ENCODE measurements at places on chromosomes 11 and 22.

GRCh38 chr22:46500201-46500600, 37.2 kb downstream of the CELSR1 start:
- DNase-seq = no peak

- DNase-seq = no peak
Measured at GRCh38 chr11:119880143-119880542, 151.1 kb upstream of the NECTIN1 start.

GRCh38 chr22:46661221-46661851, 41.1 kb downstream of the GRAMD4 start:
- DNase-seq = no peak

DNA sequence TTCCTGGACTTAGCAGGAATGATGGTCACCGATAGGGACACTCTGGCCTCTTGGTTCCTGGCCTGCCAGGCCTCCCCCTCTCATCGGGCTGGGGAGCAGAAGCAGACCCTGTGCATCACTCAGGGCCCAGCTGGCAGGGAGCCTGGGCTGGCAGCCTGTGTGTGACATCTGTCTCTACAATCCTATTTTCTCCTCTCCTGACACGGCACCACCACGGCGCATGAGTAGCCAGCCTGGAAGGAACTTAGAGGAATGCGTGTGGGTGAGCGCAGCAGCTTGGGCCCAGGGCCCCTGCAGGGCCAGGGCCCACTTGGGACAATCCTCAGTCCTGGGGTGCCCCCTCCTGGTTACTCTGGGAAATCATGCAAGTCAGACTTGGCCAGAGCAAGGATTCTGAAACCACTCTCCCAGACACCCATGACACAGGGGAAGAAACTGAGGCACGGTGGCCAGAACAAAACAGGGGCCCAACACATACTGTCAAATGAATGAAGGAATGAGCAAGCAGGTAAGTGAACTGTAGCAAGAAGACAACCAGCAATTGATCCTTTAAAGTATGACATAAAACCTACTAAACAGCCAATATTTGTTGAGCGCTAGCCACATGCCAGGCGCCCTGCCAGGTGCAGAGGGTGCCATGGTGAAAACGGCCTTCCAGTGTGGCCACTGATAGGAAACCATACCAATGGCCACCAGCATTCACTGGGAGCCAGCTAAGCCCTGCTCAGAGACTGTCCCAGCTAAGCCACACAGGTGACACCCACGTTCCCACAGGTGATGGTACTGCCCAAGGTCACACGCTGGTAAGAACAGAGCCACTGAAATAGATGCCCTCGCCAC, 13.3 kb downstream of the RSPH14 start:
- DNase-seq = peak; percentile 73

GRCh38 chr11:66904561-66904960, 47.7 kb downstream of the LRFN4 start:
- no peak for DNase-seq

- DNase-seq = no peak
Measured at GRCh38 chr11:102794382-102794781, 3.6 kb downstream of the MMP1 start.

- DNase-seq = no peak
Measured at GRCh38 chr11:127117231-127117739, 116.7 kb upstream of the KIRREL3 start.

- no peak for DNase-seq
Measured at GRCh38 chr11:120257346-120257745, 17.4 kb downstream of the POU2F3 start.

GRCh38 chr22:27226666-27227065, 569.3 kb downstream of the MIAT start:
- DNase-seq = no peak

DNA sequence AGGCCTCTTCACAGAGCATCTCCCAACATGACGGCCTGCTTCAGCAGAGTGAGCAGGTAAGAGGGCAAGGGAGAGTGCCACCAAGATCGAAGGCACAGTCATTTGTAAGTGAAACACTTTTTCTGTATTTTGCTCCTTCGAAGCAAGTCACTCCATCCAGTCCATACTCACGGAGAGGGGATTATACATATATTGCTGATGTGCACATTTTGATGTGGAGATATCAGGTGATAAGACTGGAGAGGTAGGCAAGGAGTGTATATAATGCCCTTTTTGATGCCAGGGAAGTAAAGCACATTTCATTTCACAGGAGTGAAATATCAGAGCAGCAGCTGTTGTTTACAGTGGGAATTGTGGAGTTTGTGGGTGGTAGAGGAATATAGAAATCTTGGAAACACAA, 11.2 kb downstream of the PTS start:
- DNase-seq = no peak

- DNase-seq = no peak
Measured at GRCh38 chr11:133832096-133832990, 13.0 kb downstream of the SPATA19 start.

GRCh38 chr11:36056160-36056751, 112.4 kb downstream of the LDLRAD3 start:
- no peak for DNase-seq

DNA sequence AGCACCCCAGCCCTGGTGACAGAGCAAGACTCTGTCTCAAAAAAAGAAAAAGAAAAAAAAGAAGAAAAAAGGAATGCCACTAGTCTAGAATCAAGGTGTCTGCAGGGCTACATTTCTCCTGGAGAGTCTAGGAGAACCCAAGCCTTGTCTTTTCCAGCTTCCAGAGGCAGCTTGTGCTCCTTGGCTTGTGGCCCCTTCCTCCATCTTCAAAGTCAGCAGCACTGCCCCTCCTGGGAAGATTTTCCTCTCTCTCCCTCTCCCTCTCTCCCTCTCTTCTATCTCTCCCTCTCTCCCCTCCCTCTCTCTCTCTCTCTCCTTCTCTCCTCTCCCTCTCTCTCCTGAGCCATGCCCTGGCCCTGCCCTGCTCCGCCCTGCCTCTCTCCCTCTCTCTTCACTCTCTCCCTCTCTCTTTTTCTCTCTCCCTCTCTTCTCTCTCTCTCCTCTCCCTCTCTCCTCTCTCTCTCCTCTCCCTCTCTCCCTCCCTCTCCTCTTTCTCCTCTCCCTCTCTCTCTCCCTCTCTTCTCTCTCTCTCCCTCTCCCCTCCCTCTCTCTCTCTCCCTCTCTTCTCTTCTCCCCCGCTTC, 97.7 kb upstream of the FGF3 start:
- no peak for DNase-seq

GRCh38 chr11:86116386-86116726, 47.5 kb upstream of the PICALM start:
- DNase-seq = no peak

- no peak for DNase-seq
Measured at GRCh38 chr22:47588578-47588960, 826.1 kb downstream of the TBC1D22A start.

GRCh38 chr11:123404676-123405075, 25.4 kb upstream of the GRAMD1B start:
- no peak for DNase-seq

- no peak for DNase-seq
Measured at GRCh38 chr11:125958872-125959400, 13.1 kb downstream of the VSIG10L2 start.

GRCh38 chr11:11584530-11584810, 37.3 kb downstream of the GALNT18 start:
- no peak for DNase-seq

DNA sequence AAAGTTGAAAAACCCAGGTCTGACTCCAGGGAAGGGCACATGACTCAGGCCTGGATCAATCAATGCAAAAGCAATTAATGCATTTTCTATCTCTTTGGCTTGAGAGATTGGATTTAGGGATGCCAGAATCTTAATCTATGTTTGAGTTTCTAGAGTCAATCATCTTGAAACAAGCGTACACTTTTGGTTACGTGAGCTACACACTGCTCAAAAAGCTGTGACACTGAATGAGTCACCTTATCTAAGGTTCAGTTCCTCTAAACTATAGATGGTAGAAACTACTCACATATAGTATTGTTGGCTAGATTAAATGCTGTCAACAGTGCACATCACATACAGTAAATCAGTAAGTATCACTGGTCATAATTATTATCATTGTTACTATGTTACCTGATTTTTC, 24.2 kb downstream of the MRE11 start:
- no peak for DNase-seq

- DNase-seq = no peak
Measured at GRCh38 chr11:10301656-10302358, 3.1 kb upstream of the ADM start.

- DNase-seq = no peak
Measured at GRCh38 chr22:41847300-41847699, 14.4 kb downstream of the SREBF2 start.

GRCh38 chr22:29245626-29246385, 22.0 kb downstream of the RHBDD3 start:
- peak; percentile 56 for DNase-seq

- DNase-seq = no peak
Measured at GRCh38 chr11:9206496-9206895, 58.7 kb downstream of the DENND5A start.

- DNase-seq = peak; percentile 7
Measured at GRCh38 chr11:60513496-60514460, 1.4 kb upstream of the MS4A13 start.

GRCh38 chr11:59641156-59641555, 25.6 kb upstream of the OSBP start:
- no peak for DNase-seq

DNA sequence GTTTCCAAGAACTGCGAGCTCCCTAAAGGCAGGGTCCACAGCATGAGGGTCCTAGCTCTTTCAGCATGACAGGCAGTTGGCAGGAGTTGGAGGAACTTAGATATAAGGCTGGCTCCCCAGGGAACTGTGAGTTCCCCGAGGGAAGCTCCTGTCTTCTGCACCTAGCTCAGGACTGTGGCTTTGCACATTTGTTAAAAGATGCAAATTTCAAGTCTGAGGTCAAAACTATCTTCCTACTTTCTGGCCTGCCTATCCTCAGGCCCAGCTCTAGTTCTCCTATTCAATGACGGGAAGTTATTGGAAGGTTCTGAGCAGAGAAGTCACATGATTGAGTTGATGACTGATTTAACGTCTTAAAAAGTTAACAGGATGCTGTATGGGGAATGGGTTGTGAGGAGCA, 11.7 kb upstream of the UCP3 start:
- DNase-seq = peak; percentile 55

DNA sequence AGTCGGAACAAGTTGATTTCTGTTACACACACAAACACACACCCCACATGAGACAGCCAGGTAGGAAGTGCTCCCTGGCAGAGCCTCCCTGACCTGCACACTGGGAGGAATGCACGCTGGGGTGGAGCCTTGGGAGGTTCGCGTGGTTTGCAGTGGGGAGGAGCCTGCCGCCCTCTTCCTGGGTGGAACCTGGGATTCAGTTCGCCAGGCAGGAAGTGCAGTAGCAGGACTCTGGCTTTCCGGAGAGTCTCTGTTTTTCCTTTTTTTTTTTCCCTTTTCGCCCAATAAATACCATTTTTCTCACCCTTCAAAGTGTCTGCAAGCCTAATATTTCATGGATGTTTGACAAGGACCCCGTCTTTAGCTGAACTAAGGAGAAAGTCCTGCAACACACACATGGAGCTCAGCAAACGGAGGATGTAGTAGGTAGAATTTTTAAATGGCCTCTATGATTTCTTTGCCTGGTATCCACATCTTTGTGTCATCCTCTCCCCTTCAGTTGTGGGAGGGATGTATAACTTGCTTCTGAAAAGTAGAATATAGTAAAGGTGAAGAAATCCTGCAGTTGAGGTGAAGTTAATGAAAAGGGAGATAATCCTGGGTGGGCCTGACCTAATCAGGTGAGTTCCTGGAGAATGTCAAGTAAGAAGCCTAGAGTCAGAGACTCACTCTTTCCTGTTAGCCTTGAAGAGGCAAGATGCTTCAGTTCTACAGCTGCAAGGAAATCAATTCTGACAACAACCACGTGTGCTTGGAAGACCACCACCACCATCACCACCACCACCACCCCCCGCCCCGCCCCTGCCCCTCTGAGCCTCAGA, 72.9 kb downstream of the PIWIL4 start:
- no peak for DNase-seq

GRCh38 chr11:97972731-97973130, 1048.0 kb upstream of the CNTN5 start:
- no peak for DNase-seq

DNA sequence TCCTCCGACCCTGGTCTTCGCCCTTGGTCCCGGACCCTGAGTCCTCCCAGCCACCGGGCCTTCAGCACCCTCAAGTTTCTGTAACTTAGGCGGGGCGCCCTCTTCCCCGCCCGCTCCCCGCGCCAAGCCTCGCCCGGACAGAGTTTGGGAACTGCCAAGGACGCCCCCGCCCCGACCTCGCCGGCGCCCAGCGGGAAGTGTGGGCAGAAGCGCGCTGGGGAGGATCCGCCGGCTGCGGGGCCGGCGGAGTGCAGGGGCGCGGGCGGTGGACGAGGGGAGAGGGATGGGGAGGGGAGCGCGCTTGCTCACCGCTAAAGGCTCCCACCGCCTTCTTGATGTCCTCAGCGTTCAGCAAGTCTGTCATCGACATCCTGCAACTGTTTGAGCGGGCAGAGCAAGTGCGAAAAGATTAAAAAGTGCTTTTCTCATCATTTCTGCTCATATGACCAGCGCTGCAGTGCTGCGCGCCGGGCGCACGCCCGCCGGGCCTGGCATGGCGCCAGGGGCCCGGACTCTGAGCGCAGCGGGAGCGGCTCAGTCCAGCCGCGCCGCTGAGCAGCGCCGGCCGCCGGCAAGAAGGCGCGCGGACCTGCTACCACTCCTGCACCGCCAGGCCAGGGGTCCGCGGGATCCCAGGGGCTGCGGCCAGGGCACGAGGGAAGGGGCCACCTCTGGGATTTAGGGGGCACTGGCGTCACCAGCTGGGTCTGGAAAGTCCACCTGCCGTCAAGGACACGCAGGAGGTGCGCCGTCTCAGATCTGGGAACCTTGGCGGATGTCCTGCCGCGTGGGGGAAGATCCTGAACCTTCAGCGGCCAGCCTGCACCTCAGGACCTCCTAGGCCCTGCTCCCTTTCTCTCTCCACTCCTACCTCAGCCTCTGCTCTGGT, at the start of gene PVALB:
Gene PVALB (minus strand): TSS at position 400 of the 889 bp plus-strand sequence. CDS start 30 bp downstream, at position 370.
- no peak for DNase-seq

DNA sequence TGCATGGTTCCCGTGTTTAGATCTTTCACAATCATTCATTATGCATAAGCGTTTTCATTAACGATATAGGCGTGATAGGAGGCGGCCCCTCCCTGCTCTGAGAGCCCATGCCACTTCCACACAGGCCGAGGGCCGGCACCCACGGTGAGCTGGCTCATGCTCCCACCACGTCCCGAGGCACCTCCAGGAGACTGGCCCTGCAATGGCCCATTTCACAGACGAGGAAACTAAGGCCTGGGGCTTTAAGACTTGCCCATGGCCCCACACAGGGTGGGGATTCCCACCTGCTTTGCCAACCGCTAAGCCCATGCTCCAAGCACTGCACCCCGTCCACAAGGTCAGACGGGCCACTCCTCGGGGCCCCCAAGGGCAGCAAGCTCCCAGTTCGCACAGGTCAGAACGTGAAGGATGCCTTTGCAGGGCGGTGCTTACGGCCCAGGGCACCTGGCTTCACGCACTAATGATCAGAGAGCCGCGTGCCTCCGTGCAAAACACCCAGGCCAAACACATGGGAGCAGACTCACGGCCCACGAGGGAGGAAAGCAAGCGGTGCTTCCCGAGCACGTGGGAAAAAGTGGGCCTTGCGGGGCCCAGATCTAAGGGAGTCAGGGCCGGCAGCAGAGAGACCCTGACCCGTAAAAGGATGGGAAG, 8.3 kb downstream of the OSBPL5 start:
- DNase-seq = no peak

GRCh38 chr11:78109081-78110015, 29.7 kb upstream of the NDUFC2 start:
- DNase-seq = no peak
